Esophagus squamous epithelium (tissue), 5 donors: ENCODE measurements at places on chromosomes 5 and 9.
A peak's percentile ranks its signal among the peaks of the same experiment; 100 is the strongest.

- no peak for DNase-seq
Observed at GRCh38 chr5:138853132-138853531, 22.0 kb downstream of the LRRTM2 start.

- DNase-seq = no peak
Observed at GRCh38 chr5:40025586-40025985, 600.8 kb upstream of the DAB2 start.

DNA sequence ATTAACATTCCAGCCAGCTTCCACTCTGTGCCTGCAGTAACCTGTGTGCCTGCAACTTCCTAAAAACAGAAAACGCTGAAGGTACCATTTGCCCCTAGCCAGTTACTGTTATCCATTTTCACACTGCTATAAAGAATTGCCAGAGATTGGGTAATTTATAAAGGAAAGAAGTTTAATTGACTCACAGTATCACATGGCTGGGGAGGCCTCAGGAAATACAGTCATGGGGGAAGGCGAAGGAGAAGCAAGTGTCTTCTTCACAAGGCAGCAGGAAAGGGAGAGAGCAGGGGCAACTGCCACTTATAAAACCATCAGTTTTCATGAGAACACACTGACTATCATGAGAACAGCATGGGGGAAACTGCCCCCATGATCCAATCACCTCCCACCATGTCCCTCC is 31.2 kb downstream of the PTCD2 start:
- no peak for DNase-seq

- no peak for DNase-seq
Observed at GRCh38 chr9:129390541-129390940, 212.5 kb upstream of the IER5L start.

DNA sequence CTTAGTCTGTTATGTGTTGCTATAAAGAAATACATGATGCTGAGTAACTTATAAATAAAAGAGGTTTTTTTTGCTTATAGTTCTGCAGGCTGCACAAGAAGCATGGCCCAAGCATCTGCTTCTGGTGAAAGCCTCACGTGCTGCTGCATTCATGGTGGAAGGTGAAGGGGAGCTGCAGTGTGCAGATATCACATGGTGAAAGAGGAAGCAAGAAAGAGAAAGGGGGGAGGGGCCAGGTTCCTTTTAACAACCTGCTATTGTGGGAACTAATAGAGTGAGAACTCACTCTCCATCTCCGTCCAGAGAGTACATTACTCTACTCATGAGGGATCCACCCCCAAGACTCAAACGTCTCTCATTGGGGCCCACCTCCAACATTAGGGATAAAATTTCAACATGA is 12.5 kb upstream of the PARP8 start:
- peak; percentile 23 for DNase-seq

- DNase-seq = no peak
Observed at GRCh38 chr5:43113546-43113945, 7.2 kb upstream of the ZNF131 start.

- no peak for DNase-seq
Observed at GRCh38 chr5:126446498-126447224, 23.5 kb downstream of the GRAMD2B start.

GRCh38 chr9:101440714-101441230 is 5.2 kb upstream of the ALDOB start:
- DNase-seq = no peak

DNA sequence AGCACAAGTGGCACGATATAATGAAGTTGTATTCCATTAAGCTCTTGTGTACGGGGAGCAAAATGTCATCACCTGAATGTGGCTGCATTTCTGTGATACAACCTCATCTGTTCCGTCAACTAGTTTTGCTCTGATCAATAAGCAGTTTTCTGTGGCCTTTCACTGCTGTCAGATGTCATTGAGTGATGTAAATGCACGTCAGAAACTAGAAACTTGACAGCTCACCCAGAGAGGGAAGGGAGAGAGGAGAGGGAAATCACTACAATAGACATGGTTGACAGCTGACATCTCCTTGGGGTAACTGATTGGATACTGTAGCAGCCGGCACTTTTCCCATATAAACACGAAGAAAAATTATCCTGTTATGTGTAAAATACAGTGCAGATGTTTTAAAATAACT is 62.7 kb downstream of the SNX24 start:
- no peak for DNase-seq

- DNase-seq = no peak
Observed at GRCh38 chr5:160486573-160486972, 64.9 kb downstream of the PTTG1 start.

DNA sequence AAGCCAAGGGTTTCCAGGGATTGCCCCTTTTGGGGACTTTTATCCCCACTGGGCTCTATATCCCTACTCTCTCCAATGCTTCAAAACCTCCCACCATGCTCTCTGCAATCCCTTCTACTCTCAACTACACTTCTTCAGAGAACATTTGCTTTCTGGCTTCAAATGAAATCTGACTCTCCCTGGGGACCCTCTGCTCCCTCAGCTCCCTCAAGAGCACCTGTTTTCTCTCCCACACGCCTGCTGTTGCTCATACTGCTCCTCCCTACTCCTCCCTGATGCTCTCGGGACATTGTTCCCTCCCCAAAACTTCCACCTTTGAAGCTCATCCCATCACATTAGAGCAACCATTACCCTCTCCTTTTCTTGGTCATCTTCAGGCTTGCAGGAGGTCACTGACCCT is 344.9 kb downstream of the CDK5RAP2 start:
- no peak for DNase-seq

DNA sequence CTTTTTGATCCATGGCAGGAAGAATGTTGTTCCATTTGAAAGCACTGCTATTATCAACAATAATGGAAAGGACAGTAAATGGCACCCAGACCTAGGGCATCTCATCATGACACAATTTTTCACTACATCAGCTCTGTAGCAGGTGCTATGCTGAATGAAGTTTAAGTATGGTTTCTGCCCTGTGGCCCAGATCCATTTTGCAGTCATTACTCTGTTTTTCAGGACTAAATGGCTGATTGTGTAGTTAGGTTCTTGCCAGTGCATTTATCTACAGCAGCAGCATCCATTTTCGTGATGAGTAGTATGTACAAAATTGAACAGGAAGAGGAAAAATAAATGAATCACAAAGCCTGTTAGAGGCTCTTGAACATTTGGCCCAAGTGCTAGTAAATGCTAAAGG is 270.5 kb upstream of the CD180 start:
- DNase-seq = no peak

GRCh38 chr5:90022002-90022710 is 387.4 kb downstream of the CETN3 start:
- DNase-seq = no peak

GRCh38 chr5:157917899-157918809 is 59.2 kb upstream of the CLINT1 start:
- no peak for DNase-seq

- no peak for DNase-seq
Observed at GRCh38 chr9:14692470-14693250, 572 bp downstream of the ZDHHC21 start.

GRCh38 chr5:174501461-174502069 is 222.8 kb upstream of the MSX2 start:
- no peak for DNase-seq

DNA sequence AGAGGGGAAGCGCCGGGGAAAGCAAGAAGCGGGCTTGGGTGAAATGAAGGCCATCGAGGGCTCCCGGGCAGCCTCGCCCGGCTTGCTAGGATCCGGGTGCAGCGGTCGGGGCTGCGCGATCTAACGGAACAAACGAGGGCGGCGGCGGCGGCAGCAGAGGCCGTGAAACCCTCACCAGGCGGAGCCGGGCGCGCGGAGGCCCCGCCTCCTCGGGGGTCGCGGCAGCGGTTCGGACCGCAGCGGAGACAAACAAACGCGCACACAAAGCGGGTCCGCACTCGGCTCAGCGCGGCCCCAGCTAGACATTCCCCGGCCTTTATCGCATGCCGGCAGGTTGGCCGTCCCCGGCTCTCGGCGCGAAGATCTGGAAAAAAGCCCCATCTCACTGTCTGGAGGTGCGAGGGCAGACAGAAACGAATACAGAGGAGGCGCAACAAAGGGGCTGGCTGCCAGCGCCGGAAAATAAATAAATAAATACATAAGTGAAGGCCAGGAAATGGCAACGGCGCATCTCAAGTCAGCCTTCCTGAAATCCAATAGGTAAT is 10.5 kb upstream of the TRIM36 start:
- no peak for DNase-seq

GRCh38 chr5:107985144-107985543 is 314.4 kb upstream of the EFNA5 start:
- DNase-seq = no peak

GRCh38 chr9:112447283-112447761 is 39.3 kb upstream of the KIAA1958 start:
- no peak for DNase-seq

- DNase-seq = no peak
Observed at GRCh38 chr5:37892586-37892985, 52.7 kb upstream of the GDNF start.

- DNase-seq = no peak
Observed at GRCh38 chr5:126503602-126504104, 80.4 kb downstream of the GRAMD2B start.

DNA sequence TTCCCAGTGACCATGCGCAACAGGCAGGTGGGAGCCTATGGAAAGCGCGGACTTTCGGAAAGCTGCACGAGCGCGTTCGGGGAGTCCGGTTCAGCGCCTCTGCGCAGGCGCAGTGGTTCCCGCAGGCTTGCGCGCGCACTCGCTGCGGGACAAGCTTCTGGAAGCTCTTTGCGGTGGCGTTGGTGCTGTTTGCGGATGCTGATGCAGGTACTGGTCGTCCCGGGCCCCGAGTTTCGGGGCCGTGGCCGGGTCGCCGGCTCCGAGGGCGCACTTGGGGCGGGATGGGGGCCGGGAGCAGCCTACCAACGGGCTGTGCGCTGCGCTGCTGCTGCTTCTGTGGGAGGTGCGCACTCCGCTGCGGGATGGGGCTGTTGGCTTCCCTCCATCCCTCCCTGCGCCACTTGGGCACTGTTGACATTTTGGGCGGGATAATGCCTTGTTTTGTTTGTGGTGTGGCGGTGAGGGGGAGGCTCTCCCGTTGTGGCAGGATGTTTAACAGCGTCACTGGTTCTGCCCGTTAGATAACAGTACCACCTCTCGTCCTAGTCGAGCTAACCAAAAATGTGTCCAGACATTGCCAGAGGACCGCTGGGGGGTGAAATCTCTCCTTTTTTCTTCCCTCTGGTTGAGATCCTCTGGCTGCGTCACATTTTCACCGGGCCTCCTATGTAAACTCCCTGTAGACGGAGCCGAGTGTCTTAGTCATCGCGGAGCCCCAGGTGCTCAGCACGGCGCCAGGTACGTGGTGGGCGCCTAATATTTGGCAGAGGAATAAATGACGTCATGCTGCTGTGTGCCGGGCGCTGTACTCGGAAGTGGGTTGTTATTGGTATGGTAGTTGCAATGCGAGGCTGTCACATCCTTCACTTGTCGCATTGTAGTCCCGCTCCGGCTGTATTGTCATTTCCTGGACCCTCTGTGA is at the start of gene ZNF483:
Gene ZNF483, plus strand, starts transcription at position 124 of the 922 bp plus-strand sequence. CDS start 2,217 bp downstream, outside the sequence.
- no peak for DNase-seq

- DNase-seq = no peak
Observed at GRCh38 chr5:152638996-152639552, 234.0 kb upstream of the NMUR2 start.

DNA sequence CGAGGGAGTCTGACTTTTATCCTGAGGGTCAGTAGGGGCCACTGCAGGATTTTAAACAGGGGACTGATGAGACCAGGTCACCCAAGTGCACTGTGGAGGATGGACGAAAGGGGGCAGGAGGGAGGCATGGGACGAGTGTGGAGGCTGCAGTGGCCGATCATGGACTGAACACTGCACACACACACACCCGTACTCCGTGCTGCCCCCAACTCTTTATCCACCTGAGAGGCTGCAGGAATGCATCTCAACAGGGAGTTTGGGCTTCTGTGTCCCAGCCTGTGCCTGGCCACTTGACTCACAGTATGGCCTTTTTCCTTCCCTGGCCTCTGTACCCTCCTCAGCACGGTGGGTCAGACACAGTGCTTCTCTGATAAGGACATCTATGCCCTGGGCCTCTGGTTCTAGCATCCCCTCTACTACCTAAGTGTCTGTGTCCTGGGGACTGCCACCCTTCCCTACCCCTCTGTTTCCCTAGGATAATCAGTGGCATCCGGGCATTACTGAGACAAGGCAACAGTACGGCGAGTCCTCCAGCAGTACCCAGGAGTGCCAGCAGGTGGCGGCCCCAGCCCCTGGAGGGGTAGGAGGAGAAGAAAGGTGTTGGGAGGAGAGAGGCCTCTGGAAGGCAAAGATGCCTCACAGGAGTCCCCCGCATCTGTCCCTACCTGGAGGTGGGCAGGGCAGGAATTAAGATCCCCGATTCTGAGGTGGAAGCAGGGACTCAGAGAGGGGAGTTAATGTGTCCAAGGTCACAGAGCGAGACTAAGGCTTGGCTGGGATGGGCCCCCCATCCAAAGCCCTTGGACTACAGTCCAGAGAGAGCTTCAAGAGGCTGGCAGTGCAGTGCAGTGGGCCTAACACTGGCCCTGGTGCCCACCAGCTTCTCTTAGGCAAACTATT is 5.1 kb upstream of the CDX1 start:
- DNase-seq = no peak

GRCh38 chr9:126734877-126735276 is 70.0 kb upstream of the ZBTB43 start:
- DNase-seq = no peak

DNA sequence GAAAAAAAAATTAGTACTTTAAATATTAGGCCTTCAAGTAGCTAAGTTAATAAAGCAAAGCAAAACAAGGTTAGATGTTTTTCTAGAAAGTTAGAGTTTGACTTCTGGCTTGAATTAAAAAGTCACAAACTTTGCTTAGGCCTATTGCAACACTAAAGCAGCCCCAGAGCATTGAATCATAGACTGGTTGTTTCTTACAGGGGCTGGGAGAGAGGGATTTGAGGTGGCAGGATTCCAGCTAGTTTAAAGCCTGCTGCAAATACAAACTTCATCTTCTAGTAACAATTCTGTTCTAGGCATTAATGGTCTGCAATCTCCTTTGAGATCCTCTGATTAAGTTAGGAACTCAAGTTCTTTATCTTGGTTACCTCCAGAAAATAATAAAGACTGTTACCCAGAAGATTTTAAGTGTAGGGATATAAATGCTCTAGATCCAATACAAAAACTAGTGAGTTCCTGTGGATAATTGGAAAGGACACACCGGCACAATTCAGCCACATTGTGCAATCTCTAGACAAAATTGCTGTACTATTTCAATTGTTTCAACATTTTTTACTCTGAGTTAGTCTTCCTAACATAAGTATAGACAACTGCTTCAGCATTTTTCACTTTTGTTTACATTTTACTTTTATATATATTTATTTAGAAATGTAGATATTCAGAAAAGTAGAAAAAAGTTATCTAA is 12.6 kb downstream of the OR13C5 start:
- no peak for DNase-seq

- DNase-seq = no peak
Observed at GRCh38 chr5:14155075-14155474, 11.9 kb downstream of the TRIO start.

GRCh38 chr9:132597073-132597775 is 14.8 kb downstream of the BARHL1 start:
- DNase-seq = no peak

GRCh38 chr9:37943345-37944265 is 39.7 kb upstream of the SLC25A51 start:
- no peak for DNase-seq

GRCh38 chr5:90093751-90094485 is 315.6 kb downstream of the CETN3 start:
- no peak for DNase-seq

- no peak for DNase-seq
Observed at GRCh38 chr5:29150840-29151239, 2042.6 kb upstream of the CDH6 start.
